NCI-H226 (cell line): ENCODE measurements at places on chromosomes 16 and 17.

GRCh38 chr17:40178021-40178601 is 841 bp downstream of the RAPGEFL1 start:
- no peak for DNase-seq

DNA sequence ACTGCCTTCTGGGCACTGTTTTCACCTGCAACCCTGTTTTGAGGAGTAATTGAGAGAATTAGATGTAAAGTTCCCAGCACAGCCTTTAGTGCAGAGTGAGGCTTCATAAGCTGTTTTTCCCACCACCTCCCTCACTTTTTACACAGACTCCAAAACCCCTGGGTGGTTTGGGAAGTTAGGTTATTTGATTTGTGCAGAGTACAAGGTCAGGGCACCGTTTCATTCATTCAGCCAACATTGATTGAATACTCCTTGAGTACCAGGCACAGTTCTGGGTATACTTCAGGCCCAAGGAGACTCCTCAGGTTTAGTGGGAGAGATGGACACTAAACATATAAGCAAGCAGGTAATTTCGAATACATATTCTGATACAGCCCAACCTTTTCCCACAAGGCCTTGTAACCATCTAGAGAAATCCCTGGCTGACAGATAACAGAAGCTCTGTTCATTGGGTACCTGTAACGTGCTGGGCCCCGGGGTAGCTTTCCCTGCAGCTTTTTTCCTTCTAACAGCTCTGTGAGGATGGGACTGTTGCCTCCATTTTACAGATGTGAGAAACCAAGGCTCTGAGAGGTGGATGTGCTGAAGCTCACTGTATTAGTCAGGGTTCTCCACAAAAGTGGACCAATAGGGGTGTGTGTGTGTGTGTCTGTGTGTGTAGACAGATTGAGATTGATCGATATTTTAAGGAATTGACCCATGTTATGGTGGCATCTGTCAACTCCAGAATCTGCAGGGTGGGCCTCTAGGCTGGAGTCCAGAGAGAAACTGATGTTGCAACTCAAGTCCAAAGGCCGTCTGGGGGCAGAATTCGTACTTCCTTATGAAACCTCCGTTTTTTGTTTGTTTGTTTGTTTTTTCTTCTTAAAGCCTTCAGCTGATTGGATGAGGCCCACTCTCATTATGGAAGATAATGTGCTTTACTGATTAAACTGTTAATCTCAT is 234.7 kb downstream of the SNX29 start:
- no peak for DNase-seq

DNA sequence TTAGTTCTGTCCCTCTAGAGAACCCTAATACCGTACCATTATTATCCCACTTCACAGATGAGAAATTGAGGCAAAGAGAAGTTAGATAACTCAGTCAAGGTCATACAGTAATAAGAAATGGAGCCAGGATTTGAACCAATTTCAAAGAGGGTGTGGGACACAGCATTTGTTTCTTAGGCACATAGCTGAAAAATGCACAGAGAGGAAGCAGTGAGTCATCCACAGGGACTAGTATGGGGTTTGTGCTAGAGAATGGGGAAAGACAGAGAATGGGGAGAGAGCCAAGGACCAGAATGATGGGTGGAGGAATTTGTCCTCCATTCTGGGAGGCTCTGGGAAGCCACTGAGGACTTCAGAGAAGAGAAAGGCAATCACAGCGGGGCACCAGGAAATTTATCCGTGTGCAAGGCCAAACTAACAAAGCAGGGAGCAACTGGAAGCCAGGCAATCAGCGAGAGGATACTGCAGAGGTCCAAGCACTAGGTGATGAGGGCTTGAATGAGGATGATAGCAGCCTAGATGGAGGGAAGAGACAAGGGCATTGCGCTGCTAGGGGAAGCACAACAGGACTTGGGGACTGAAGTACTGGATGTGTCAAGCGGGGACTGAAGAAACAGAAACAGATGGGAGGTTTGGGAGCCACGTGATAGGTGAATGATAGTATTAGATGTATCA is 78.1 kb upstream of the ZFHX3 start:
- peak; percentile 64 for DNase-seq

DNA sequence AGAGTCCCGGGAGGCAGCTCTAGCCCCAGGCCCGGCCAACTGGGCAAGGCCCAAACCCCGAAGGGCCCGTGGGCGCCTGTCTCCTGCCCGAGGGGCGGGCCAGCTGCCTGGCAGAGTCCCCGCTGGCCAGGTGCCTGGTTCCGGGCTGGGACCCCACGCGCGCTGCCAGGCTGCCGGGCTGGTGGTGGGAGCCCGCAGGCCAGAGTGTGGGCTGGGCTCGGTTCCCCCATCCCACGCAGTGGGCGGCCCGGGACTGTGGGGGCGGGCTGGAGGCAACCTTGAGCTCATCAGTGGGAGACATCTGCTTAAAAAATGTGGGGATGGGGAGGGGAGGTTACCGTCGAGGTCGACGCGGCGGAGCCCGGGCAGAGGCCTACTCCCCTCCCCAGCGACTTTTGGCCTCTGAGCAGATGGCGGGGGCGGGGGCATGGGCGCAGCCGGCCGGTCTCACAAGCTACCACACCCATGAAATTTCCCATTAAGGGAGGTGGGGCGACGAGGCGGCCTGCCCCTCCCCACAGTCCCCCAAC is 176.4 kb upstream of the GSE1 start:
- no peak for DNase-seq

- DNase-seq, result no peak
Observed at GRCh38 chr16:25014500-25015147, 545 bp downstream of the ARHGAP17 start.

DNA sequence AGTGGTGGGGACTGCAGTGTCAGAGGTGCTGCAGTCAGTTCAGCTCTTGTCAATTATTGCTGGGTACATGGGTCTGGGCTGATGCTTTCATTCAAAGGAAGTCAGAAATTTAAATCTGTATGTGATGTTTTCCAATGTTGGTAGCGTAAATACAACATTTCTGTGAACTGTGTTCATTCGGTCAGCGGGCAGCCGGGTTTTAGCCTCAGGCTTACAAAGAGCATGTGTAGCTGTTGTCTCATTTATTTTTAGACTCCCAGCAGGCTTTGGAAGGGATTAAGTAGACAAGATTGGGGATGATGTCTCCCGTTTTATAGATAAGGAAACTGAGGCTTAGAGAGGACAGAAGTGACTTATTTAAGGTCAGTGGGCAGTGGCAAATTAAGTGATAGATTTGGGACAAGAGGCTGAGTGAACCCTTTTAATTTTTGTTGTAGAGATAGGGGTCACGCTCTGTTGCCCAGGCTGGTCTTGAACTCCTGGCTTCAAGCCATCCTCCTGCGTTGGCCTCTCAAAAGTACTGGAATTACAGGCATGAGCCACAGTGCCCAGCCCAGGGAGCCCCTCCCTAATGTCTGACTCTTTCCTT is 8.1 kb downstream of the AQP8 start:
- DNase-seq, result no peak

GRCh38 chr17:31296142-31296541 is 897 bp downstream of the OMG start:
- DNase-seq, result no peak

DNA sequence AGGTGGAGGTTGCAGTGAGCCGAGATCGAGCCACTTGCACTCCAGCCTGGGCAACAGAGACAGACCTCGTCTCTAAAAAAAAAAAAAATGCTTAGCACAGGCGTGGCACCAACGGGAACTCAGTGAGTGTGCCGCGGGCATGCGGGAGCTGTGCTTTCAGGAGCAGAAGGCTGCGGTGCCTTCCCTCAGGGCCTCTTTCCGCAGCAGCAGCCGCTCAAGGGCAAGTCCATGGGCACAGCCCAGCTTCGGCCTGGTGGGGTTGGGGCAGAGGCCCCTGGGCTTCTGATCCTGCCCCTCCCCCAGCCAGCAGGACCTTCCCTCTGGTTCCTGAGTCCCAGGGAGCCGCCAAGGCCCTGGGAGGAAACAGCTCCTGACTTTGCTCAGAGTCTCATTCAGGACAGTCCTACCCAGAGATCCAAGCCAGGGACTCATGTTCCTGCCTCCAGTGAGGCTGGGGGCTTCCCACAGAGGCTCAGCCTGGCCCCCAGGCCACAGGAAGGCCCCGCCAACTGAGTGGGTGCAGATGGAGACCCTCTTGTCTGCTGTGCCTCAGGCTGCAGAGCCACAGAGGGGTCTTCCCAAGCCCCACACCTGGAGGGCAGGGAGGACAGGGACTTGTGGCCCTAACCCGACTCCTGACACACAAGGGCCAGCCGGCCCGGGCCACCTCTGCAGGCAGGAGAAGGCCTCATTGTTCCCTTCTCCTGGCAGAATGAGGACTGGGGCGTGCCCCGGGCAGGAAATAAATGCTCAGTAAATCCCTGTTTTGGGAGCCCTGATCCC is 3.3 kb upstream of the ZG16B start:
- no peak for DNase-seq

DNA sequence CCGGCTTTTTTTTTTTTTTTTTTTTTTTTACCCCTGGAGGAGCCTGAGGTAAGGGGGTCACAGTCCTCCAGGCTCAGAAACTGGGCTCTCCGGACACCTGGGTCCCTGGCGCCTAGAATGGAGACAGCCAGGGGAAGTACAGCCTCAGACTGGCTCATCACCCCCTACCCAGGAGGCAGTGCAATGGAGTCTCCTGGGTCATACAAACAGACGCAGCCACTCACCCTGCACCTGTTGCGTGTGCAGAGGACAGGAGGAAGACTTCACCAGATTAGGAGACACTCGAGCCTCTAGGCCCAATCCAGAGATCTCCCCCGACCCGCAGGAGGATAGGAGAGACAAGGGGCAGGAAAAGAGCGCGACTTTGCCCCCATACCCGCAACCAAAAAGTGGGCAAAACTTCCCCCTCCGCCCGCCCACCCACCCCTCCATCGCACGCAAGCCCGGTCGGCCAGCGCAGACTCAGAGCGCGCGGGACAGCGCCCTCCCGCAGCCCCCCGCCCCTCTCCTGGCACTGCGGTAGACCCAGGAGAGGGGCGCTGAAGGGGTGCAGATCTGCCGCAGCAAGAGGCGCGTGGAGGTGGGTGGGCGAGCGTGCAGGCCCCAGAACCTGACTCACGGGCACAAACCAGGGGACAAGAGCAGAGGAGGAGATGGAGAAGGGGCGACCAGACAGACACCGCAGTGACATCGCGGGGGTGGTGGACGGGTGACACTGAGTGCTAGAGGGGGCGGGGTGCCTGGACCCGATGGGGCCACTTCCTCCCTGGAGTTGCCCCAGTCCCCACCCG is 900 bp downstream of the HAP1 start:
- no peak for DNase-seq

GRCh38 chr16:54505549-54506213 is 219.1 kb upstream of the IRX3 start:
- no peak for DNase-seq

- no peak for DNase-seq
Observed at GRCh38 chr17:63546308-63547082, 3.8 kb upstream of the DCAF7 start.

DNA sequence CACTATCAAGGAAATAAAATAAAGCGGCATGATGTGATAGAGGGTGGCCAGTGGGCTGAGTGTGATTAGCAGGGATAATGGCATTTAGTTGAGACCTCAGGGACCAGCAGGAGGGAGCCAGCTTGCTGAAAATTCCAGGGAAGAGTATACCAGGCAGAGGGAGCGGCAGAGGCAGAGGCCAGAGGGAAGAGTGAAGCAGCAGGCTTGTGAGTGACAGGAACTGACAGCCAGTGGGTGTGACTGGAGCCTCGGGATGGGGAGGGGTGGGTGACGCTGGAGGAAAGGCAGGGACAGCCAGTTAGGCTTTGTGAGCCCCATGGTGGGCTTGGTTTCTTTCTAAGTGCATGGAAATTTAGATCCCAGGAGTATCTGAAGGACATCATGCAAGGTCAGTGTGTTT is 209.7 kb upstream of the CACNG3 start:
- DNase-seq, result no peak

GRCh38 chr17:19996086-19996485 is 13.1 kb upstream of the SPECC1 start:
- no peak for DNase-seq

GRCh38 chr17:36152639-36153120 is 23.8 kb downstream of the TBC1D3B start:
- DNase-seq, result no peak

- DNase-seq, result peak; percentile 48
Observed at GRCh38 chr17:36149296-36149820, 27.1 kb downstream of the TBC1D3B start.

GRCh38 chr16:27097800-27098230 is 31.1 kb downstream of the C16orf82 start:
- no peak for DNase-seq

- DNase-seq, result peak; percentile 81
Observed at GRCh38 chr16:85330694-85331188, 218.5 kb upstream of the CIBAR2 start.

DNA sequence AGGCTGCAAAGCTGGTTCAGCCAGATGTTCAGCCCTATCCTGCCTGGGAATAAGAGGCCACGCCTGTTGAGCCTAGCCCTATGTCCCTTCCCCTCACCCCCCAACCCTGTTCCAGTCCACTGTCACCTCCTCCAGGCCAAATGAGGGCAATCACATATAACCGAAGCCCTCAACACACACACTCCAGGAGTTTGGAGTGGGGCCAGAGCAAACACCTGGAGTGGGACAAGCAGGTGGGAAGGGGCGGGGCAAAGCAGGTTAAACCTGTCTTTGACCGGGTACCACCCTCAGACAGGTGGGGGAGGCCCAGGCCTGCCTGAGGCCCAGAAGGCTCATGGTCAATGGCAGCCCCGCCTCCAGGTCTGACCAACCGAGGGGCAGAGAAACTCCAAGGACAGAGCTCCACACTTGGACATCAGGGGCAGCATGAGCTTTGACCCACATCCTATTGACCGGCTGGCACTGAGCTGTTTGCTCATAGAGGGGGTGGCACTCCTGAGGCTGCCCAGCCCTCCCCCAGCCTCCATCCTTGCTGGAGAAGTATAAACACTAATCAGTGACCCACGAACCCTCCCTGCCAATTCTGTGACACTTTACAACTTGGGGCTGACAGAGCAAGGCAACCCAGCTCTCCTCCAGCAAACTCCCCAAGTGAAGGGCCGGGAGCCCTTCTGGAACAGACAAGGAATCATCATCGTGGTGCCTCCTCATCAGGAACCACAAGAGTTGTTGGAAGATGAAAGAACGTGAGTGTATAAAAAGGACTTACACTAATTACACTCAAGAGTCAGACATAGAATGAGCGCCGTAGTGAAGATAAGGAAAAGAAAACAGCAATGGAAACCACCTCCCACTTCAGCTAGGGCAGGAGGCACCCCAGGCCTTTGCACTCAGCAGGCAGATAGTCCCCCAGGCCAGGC is 1.5 kb downstream of the ESRP2 start:
- no peak for DNase-seq

- no peak for DNase-seq
Observed at GRCh38 chr17:74452033-74452840, 14.2 kb upstream of the CD300A start.

- DNase-seq, result peak; percentile 71
Observed at GRCh38 chr16:66007717-66008116, 358.8 kb upstream of the CDH5 start.

GRCh38 chr16:19225651-19226050 is 57.6 kb downstream of the SYT17 start:
- no peak for DNase-seq

- DNase-seq, result no peak
Observed at GRCh38 chr17:31381165-31381668, 10.3 kb upstream of the RAB11FIP4 start.
